ENCODE measurements at places on chromosomes 3 and 15.

DNA sequence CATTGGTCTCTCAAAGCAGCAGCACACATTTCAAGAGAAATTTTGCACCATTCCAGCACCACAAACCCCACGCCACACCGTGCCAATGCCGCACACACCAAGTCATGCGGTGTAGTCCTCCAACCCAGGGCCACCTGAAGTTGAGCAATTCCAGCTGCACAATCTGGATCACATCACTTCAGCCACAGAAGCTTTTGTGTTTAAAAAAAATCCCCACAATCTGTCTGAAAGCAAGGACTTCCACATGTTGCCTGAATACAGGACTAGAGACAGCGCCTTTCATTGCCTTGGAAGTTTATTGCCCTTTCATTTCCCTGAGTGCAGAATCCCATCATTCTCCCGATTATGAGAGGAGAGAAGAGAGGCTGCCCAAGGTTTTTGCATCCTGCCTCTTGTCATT is 175.6 kb upstream of the BCL6 start:
- peak; percentile 79 for DNase-seq

DNA sequence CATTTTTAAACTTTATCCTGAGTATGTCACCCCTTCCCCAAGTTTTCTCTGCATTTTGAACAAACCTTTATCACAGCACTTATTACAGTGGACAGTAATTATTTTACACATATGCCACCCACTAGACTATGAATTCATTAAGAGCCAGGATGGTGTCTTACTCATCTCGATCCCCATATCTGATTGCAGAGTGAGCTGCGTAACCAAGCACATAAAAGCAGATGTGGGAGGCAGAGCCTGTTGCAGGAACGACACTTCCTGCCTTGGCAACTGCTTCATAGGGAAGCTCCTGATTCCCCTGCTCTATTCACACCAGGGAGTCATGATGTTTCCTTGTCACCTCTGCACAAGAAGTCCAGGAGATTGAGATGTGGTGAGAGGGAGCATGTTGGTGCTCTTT is 91.1 kb downstream of the MINAR1 start:
- peak; percentile 69 for DNase-seq

DNA sequence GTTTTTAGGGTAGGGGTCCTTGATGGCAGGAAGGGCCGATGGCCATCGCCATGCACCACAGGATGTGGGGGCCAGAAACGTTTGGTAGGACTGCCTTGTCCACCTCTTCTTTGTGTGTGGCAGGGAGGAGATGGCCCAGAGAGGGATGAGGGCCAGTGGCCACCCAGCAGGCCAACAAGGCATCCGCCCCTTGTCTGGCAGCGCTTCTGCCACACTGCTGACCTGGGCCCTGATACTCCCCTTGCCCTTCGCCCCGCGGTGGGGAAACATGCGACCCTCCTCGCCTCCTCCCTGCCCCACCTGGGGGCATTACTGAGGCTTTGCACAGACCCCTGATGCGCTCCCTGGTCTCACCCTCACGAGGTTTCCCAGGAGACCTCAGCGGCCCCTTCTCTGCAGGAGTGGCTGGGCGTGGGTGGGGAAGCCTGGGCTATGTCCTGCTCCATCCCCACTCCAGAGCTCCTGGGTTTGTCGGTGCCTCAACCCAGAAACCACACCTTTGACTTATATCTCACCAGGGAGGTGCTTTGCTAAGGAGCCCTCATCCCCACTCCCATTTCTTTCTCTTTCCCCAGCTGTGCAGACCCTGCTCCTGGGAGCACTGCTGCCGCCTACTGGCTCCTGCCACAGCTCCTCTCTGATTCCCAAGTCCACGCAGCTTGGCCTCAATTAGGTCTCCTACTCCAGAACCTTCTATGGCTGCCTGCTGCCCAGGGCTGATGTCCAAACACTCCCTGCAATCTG is 38.7 kb downstream of the FEM1B start:
- no peak for DNase-seq

- no peak for DNase-seq
Observed at GRCh38 chr15:86879250-86880229, 799.9 kb downstream of the AGBL1 start.

DNA sequence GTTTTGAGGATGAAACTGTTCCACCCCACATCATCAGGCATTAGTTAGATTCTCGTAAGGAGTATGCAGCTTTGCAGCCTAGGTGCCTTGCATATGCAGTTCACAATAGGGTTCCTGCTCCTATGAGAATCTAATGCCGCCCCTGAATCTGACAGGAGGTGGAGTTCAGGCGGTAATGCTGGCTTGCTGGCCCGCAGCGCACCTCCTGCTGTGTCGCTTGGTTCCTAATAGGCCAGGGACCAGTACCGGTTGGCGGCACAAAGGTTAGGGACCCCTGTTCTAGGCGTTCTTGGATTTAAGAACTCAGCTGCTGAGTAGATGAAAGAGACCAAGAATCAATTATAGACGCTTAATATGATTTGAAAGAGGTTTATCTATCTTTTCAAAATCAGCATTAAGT is 595.4 kb downstream of the CADM2 start:
- no peak for DNase-seq

DNA sequence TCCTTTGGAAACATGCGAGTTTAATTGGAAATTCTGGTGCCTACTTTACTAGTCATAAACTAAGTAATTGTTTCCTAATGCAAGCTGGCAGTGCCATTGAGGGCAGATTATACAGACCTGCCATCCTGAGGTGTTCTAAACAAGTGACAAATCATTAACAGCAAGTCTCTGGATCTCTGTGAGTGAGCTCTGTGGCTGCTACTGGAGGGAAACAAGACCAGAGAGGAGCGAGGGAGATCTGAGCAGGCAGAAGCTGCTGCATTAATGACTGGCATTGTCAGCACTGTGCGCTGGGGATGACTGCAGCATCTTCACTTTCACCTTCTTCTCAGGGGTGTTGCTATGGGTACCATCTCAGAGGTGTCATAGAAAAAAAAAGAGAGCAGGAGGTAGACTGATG is 308.4 kb upstream of the DPH6 start:
- no peak for DNase-seq

- DNase-seq: no peak
Observed at GRCh38 chr3:107817076-107817475, 273.8 kb downstream of the CD47 start.

GRCh38 chr15:90465140-90465929 is 64.4 kb upstream of the CRTC3 start:
- peak; percentile 42 for DNase-seq

DNA sequence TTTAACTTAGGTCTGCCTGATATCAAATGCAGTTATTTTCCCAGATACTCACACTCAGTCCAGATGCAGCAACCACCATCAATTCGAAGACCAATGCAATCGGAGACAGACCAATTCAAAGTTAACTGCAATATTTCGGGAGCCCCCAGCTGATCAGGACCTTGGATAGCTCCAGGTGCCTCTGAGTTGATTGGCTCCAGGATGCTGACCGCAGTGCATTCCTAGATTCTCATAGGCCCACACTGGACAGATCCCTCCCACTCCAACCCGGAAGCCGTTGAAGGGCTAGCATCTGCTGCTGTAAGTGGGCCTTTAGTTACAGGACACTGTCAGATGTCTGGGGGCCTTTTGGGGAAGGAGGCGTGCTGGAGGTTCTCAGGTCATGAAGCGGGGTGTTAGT is 89.5 kb upstream of the ATP2B2 start:
- DNase-seq: peak; percentile 48

DNA sequence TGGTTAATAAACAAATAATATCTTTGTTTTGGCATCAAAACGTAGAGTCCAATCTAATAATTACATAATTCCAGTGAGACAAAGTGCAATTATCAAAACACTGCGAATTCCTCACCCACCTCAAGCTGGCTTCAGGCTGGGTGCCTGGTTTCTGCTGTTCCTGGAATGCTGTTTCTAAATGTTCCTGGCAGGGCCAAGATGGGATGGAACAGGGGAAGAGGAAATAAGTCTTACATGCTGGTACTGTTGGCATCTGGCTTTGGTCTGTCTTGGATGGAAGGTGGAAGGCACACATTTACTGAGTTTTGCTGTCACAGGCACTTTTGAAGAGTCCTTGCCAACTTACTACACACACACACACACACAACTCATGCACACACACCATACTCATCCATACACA is 101.9 kb upstream of the SLCO3A1 start:
- no peak for DNase-seq

GRCh38 chr15:35777061-35777460 is 231.1 kb upstream of the DPH6 start:
- no peak for DNase-seq

GRCh38 chr3:172213904-172214303 is 174.5 kb downstream of the FNDC3B start:
- DNase-seq: no peak

GRCh38 chr15:41655716-41656115 is 4.5 kb upstream of the MGA start:
- DNase-seq: peak; percentile 61

- DNase-seq: peak; percentile 62
Observed at GRCh38 chr15:85504749-85505676, 124.6 kb downstream of the AKAP13 start.

- DNase-seq: no peak
Observed at GRCh38 chr3:116741467-116741866, 31.9 kb downstream of the TUSC7 start.

GRCh38 chr3:147773116-147773630 is 364.0 kb downstream of the ZIC1 start:
- DNase-seq: peak; percentile 4

- DNase-seq: no peak
Observed at GRCh38 chr3:133441867-133442270, 42.0 kb downstream of the BFSP2 start.

- no peak for DNase-seq
Observed at GRCh38 chr15:70098153-70098460, 390 bp upstream of the TLE3 start.

GRCh38 chr3:98108162-98108561 is 21.2 kb downstream of the OR5AC2 start:
- no peak for DNase-seq

- no peak for DNase-seq
Observed at GRCh38 chr3:177085794-177086193, 111.5 kb downstream of the TBL1XR1 start.

DNA sequence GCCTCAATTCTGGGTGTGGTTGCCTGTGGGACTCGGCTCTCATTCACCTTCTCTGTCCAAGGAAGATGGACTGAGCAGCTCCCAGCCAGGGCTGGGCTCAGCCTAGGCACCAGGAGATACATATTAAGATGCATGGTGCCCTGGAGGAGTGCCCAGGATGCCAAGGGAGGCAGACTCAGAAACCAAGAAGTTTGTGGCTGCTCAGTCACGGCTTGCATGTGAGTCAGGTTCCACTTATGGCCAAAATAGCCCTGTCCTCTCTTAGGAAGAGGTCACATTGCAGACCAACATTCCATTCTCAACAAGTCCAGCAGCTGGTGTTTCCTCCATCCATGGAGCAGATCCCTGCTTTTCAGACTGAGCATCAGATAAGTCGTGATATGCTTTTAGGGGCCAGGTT is 21.8 kb downstream of the CDCP1 start:
- peak; percentile 79 for DNase-seq

DNA sequence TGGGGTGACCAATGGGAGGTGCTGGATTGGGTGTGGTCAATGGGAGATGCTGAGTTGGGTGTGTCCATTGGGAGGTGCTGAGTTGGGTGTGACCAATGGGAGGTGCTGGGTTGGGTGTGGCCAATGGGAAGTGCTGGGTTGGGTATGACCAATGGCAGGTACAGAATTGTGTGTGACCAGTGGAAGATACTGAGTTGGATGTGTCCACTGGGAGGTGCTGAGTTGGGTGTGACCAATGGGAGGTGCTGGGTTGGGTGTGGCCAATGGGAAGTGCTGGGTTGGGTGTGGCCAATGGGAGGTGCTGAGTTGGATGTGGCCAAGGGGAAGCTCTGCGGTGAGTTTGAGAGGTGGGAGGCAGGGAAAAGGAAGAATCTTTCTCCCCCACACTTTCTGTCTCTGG is 250.0 kb upstream of the PROK2 start:
- no peak for DNase-seq

GRCh38 chr3:196111939-196112386 is 30.1 kb upstream of the TFRC start:
- no peak for DNase-seq

GRCh38 chr15:55344206-55344605 is 25.2 kb downstream of the PIGB start:
- DNase-seq: no peak

DNA sequence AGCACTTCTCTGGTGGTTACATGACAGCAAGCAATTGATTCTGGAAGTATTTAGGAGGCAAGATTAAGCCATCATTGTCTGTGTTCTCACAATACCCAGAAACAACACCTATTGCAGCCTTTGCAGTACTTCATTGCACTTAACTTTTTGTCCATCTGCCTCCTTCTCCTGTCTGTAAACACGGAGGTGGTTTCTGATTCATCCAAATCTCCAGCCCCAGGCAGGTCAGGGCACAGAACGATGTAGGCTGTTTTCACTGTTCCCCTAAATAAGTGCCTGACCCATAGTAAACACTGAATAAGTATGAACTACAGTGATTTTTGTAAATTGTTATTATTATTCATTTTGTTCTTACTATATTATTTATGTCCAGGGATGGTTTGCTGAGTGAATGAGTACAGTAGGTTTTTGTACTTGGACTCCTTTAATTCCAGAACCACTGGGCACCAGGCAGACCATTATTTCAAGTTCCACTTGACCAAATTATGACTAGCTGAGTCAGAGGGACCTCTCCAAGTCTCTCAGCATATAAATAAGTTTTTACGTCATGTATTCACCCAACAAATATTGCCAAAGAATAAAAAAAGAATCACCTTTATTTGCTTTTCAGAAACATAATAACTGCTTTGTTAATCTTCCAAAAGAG is 283.3 kb upstream of the TRIM42 start:
- no peak for DNase-seq

DNA sequence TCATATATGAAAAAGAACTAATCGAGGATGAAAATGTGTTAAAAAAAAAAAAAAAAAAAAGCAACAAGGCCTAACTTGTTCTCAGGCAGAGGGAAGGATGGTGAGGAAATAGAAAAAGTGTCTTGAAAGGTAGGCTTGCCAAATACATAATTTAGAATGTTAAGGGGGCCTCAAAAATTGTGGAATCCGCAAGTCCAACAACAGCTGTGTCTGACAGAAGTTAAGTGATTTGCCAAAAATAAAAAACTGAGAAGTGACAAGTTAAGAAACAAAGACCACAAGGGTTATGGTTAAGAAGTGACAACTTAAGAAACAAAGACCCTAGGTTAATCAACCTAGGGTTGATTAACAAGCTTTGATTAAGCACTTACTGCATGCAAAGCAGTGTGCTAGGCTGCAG is 110.6 kb downstream of the P2RY1 start:
- DNase-seq: no peak

GRCh38 chr3:13136426-13136825 is 63.2 kb upstream of the IQSEC1 start:
- DNase-seq: no peak

GRCh38 chr3:27673701-27674100 is 48.4 kb downstream of the EOMES start:
- DNase-seq: no peak

- no peak for DNase-seq
Observed at GRCh38 chr15:56094171-56094570, 100.8 kb upstream of the NEDD4 start.

- no peak for DNase-seq
Observed at GRCh38 chr3:149307435-149307783, 26.0 kb downstream of the TM4SF18 start.

GRCh38 chr15:55816017-55816416 is 73.1 kb upstream of the PRTG start:
- peak; percentile 41 for DNase-seq
